ENCODE measurements at places on chromosomes 2 and 18.

DNA sequence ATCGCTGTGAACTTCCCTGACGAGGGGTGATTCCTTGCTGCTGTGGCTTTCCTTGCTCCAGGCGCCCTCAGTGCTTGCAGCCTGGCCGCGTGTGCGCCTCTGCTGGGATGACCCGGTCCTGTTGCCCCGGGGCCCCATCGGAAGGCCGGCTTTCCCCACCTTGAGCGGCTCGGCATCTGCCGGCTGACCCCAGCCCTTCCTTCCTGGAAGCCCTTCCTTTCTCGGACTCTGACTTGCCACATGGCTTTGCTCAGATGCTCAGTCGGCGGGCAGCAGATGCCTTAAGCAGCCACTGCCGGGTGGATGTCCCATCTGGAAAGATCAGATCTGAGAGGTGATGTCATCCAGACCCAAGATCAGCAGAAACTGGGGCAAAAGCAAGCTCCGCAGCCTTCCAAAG lies 100.5 kb upstream of the ODC1 start:
- DNase-seq: no peak

GRCh38 chr2:58770846-58771245 lies 529.7 kb upstream of the FANCL start:
- no peak for DNase-seq

- DNase-seq: no peak
These were observed 2114.1 kb upstream of the PIK3C3 start for GRCh38 chr18:39840856-39841481.

- no peak for DNase-seq
These were observed 24.2 kb downstream of the ADI1 start for GRCh38 chr2:3494984-3495666.

GRCh38 chr2:216855605-216856004 lies 4.3 kb downstream of the TNP1 start:
- DNase-seq: no peak

DNA sequence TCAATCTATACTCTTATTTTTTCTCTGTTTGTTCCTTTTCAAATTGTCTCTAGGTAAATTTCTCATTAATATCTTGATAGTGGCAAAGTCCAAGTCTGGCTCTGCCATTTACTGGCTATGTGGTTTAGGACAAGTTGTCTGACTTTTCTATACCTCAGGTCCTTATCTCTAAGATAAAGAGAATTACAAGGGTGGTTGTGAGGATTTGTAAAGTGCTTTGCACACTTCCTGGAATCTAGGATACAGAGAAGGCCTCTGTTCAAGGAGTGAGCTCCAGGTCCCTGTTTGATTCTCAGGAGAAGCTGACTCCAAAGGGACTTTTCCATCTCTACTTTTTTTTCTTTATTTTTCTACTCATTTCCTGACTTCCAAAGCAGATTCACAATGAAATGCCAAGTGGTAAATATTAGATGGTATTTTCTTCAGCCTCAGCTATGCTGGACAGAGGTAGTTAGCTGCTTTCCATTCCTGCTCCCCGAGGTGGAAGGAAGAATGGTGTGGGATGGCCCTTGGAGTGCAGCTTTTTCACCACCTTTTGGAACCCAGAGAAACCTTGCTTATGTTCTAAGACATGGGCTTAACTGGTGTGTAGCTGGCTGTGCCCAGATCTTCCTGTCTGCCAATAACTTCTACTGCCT lies 90.5 kb downstream of the GALNT1 start:
- DNase-seq: peak; percentile 9

GRCh38 chr18:37182340-37183135 lies 353.6 kb downstream of the KIAA1328 start:
- no peak for DNase-seq

All from AG08396 (cell line).